NCI-H187 (cell line): ENCODE measurements at places on chromosomes 16 and 17.
A peak's percentile ranks its signal among the peaks of the same experiment; 100 is the strongest.

- DNase-seq, result no peak
These were observed 4.6 kb downstream of the RSAD1 start for GRCh38 chr17:50483266-50483665.

GRCh38 chr17:31842195-31843069, 16.6 kb downstream of the COPRS start:
- DNase-seq, result peak; percentile 14

- DNase-seq, result no peak
These were observed 1.2 kb upstream of the TMEM204 start for GRCh38 chr16:1532081-1532760.

- DNase-seq, result no peak
These were observed 3.5 kb upstream of the CDH13 start for GRCh38 chr16:82623241-82623640.

GRCh38 chr16:65342231-65342866, 220.5 kb upstream of the CDH11 start:
- DNase-seq, result no peak

- DNase-seq, result no peak
These were observed 17.7 kb upstream of the NETO2 start for GRCh38 chr16:47161464-47161863.

- DNase-seq, result no peak
These were observed 11.3 kb downstream of the UTS2R start for GRCh38 chr17:82382933-82383255.

- DNase-seq, result peak; percentile 48
These were observed 26.0 kb downstream of the MSI2 start for GRCh38 chr17:57282296-57282695.

GRCh38 chr17:31171701-31172100, 76.9 kb downstream of the NF1 start:
- DNase-seq, result no peak

DNA sequence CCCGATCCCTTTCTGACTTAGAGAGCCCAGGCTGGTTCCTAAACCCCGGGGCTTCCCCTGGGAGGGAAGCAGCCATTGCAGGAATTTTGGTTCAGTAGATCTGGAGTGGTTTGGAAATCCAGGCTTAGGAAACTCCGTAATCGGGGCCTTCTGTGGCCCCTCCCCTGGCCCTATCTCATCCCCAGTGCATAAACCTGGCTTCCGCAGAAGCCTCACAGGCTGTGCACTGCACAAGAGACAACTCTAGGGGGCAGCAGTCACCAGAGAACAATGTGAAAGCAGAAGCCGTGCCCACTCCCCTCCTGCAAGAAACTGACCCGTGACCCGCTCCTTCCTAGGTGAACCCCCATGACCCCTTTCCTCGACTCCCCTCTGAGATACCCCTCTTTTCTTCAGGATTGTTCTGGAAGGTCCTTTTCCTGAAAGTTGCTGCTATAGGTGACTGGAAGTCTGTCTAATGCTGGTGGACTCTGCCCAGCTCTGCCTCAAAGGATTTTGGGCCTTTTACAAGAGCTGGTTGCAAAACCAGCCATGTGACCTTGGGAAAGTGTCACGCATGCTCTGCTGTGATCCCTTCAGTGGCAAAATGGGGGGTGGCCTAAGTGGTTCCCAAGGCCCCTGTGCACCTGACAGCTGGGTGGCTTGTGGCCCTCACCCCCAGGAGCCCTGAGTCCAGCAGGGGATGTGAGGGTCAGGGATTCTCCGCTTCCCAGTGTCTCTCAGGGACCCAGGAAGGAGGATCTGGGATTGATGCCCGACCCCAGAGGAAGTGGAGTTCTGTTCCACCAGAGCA, 14.4 kb downstream of the GUCY2D start:
- DNase-seq, result no peak

GRCh38 chr17:38867179-38867967, 2.5 kb upstream of the LASP1 start:
- DNase-seq, result peak; percentile 93

- DNase-seq, result no peak
These were observed 382.8 kb downstream of the SEC14L1 start for GRCh38 chr17:77523540-77523939.

GRCh38 chr17:43719578-43719977, 39.0 kb downstream of the SOST start:
- DNase-seq, result no peak

DNA sequence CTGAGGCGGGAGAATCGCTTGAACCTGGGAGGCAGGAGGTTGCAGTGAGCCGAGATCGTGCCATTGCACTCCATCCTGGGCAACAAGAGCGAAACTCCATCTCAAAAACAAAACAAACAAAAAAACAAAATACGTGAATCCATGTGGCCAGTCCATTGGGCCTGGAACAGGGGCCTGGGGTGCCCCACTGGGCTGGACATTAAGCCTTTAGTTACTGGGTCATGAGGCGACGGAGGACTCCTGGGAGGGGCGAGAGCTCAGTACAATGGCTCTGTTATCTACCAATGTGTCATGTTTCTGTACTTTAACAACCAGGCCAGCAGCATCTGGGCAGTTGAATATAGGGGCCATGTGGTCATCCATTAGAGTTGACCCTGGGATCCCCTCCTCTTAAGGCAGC, 18.9 kb upstream of the CLEC18A start:
- DNase-seq, result no peak

DNA sequence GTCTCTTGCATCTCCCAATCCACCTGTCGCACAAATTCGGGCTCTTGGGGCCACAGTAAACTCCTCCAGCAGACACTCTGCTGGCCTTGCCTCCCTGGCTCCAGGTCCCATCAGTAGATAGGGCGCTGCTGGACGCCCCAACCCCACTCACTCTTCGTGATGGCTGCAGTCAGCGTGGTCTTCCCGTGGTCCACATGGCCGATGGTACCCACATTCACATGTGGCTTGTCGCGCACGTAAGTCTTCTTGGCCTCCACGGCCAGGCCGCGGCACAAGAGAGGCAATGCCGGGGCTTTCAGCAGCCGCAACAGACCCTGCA, 428 bp downstream of the TUFM start:
- no peak for DNase-seq

DNA sequence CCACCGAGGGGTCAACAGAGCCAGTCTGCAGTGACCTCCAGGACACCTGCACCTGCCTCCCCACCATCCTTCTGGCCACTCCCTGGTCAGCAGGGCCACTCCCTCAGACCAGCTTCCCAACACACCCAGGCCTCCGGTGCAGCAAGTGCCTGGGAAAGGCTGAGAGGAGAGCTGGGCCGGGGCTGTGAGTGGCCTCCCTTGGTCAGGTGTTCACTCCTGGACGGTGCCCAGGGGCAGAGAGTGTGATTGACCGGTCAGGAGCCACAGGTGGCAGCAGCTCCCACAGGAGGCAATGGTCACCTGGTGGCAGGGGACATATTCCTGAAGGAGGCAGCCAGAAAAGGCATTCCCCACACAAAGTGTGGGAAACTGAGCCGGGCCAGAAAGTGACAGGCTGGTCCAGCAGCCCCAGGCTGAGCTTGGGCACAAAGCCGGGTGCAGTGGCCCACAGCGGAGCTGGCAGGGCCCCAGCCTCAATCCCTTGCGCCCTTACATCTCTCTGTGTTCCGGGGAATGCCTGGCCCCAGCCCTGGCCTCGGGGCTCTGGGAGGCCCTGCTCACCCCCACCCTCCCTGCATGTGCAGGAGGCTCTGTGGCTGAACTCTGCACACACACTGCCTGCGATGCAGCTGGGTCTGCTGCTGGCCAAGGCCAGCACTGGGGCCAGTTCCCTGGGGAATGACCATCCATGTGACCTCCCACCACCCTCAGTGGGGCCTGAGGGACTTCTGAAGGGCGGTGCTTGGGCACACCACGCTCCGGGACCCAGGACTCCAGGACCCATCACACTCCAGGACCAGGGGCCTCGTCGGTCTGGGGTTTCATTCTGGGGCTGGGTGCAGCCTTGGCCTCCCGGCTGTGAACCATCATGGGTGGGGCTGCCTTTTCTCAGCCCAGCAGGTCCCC, 1.2 kb upstream of the C17orf99 start:
- no peak for DNase-seq

- no peak for DNase-seq
These were observed 19.7 kb upstream of the C16orf82 start for GRCh38 chr16:27046958-27047518.

DNA sequence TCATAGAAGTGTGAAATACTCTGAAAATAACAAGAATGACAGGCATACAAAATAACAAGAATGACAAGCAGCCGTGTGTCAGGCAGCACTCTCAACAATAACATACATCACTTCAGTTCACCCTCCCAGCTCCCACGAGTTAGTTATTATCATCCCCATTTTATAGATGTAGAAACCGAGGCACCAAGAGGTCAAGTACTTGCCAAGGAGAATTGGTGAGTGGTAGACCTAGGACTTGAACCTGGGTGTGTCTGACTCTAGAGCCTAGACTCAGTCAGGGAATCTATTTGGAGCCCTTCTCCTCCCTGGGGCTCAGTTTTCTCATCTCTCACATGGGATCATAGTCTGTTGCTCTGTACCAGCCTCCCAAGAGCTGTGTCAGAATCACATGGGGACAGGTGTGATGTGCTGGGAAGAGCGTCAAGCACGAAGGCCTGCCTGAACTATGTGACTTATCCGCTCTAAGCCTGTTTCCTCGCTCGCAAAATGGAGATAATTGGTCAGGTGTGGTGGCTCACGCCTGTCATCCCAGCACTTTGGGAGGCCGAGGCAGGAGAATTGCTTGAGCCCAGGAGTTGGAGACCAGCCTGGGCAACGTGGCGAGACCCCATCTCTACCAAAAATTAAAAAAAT, 19.4 kb upstream of the PHOSPHO1 start:
- DNase-seq, result no peak

DNA sequence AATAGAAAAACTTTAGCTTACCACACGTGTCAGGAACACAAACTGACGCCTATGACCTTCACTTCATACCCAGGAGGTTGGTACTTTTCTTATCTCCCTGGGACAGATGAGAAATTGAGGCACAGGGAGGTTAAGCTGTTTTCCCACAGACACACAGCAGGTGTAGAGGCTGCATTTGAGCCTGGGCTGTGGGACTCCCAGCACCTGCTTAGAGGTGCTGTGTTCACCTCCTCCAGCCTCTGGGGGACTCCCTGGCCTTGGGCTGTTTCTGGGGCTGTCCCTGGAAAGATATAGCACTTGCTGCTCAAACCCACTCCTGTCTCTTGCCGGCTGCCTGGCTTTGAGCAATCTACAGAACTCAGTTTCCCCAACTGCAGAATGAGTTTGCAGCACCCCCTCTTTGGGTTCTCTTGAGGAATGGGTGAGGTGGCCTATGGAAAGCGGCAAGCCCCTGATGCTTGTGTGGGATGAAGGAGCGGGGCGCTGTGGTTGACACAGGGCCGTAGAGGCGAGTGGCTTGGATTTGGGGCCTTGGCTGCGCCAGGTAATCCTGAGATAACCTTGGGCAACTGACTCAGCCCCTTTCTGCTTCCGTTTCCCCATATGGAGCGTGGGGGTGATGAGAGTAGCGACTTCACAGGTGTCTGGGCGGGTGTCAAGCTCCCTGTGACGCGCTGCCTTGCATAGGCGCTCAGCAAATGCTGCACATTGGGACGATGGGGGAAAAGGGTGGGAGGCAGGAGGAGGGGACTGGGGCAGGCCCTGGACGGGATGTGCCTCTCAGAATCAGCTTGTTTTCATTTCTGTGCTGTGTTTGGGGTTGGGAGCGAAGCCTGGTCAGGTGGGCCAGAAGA, 104.5 kb upstream of the CIBAR2 start:
- DNase-seq, result no peak

DNA sequence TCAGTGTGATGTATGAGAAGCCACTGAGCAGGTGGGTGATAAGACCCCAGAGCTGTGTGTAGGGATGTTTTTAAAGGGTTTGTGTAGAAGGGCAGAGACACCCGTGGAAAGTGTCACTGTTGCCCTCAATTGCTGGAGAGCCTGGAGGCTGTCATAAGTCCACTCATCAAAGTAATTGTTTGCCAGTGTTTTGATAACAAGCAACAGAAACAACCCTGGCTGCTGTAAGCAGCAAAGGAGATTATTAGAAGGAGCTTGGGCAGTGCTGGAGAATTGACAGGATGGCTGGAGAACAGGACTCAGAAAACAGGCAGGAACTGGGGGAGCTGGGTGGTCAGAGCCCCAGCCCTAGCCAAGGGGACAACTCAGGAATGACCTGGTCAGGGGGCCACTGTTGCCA, 119.6 kb downstream of the CCDC182 start:
- no peak for DNase-seq

DNA sequence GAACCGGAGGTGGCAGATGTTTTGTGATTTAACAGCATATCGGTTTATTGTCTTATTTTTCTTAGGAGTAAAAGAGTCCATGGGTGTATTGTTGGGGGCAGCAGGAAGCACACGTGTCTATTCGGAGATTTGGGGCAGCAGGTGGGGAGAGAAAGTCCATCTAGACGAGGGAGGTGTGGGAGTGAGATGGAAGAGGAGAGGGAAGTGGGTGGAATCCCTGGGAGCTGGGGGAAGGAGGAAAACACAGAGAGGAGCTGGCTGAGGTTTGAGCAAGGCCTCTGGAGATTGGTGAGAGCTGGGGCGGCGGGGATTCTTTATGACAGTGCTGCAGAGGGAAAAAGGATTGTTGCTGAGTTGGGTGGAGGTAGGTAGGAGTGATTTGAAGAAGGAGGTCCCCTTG, 72.1 kb downstream of the PRKCB start:
- no peak for DNase-seq

- DNase-seq, result no peak
These were observed 7.3 kb upstream of the CBX8 start for GRCh38 chr17:79803997-79804855.

DNA sequence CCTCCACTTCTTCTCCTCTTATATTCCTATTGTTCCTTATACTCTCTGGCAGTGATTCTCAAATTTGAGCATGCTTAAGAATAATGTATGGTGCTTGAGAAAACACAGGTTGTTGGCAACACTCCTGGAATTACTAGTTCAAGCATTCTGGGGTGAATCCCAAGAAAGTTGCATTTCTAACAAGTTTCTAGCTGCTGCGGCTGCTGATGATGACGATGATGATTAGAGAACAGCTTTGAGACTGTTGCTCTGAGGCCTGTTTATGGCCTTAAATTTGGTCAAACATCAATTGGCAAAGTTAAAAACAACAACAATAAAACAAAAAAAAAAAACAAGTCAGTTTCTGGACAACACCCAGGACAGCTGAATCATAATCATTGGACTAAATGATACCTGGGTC, 961.9 kb downstream of the CDH11 start:
- no peak for DNase-seq

DNA sequence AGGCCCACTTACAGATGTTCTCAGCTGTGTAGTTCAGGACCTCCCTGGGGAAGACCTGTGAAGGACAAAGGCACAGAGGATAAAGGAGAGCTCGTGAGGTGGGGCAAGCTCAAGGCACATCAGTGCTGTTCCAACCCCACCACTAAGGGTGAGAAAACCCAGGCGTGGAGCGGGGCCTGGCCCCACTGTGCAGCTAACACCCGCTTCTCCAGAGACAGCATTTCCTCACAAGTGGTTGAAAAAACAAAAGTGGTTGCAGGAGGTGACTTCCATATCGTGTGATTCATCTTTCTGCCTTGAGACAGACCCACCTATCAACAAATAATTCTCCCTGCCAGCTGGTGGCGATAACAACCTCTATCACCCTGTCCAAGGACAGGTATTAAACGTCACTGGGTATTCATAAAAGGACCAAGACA, 30.0 kb downstream of the SNN start:
- DNase-seq, result no peak

GRCh38 chr16:53717577-53717976, 13.6 kb downstream of the FTO start:
- no peak for DNase-seq

GRCh38 chr17:80195671-80196529, 24.2 kb downstream of the SGSH start:
- no peak for DNase-seq

- no peak for DNase-seq
These were observed 2.6 kb downstream of the SOX8 start for GRCh38 chr16:984121-984694.
